ENCODE measurements at places on chromosomes 2 and 18.

DNA sequence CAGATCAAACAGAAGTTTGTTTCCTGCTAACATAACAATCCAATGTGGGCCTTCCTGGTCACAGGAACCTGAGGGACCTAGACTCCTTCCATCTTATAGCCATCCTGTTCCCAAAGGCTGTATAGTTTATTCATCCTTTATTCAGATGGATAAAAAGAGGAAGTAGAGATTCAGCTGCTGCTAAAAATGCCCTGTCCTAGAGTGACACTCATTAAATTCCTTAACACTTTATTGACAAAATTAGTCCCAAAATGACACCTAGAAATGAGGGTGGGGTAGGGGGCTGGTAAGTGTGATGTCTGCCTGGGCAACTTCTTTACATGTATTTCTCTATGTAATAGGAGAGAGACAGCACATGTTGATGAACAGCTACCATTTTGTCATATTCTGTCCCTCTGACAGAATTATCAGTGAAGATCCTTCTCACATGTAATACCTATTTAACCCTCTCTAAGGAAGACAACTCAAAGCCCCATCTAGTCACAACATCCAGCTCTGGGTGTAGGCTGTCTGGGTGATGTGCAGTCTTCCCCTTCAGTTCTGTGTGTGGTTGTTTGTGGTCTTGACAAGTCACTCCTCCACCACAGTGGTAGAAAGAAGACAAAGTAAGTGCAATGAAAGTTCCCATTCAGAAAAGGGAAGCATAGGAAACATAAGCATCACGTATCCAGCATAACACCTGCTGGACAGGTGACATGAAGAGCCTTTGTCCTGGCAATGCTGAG, 253.9 kb upstream of the CNTNAP5 start:
- no peak for DNase-seq

GRCh38 chr2:151204756-151205155, 56.9 kb downstream of the RBM43 start:
- no peak for DNase-seq

GRCh38 chr2:72572501-72572900, 253.3 kb downstream of the EXOC6B start:
- no peak for DNase-seq

DNA sequence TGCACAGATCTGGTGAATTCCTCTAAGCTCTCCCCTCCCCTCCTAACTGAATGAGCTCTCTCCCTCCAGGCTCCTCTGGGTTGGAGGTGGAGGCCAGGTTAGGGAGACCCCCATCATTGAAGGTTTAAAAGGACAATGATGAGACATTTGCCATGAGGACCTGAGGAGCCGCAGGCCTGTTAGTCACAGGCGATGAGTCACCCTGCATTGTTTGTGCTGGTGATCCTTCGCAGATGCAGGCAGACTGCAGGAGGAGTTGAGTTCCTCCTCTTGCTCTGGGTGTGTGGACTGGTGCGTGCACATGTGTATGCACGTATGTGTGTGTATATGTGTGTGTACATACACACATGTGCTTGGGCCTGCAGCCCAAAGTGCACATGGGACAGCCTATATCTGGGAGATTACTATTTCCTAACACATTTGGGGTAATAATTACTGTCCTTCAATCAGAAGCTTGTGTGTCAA, 42.0 kb downstream of the MCFD2 start:
- DNase-seq: no peak

- no peak for DNase-seq
Measured at GRCh38 chr18:55268628-55269275, 309.5 kb upstream of the CCDC68 start.

DNA sequence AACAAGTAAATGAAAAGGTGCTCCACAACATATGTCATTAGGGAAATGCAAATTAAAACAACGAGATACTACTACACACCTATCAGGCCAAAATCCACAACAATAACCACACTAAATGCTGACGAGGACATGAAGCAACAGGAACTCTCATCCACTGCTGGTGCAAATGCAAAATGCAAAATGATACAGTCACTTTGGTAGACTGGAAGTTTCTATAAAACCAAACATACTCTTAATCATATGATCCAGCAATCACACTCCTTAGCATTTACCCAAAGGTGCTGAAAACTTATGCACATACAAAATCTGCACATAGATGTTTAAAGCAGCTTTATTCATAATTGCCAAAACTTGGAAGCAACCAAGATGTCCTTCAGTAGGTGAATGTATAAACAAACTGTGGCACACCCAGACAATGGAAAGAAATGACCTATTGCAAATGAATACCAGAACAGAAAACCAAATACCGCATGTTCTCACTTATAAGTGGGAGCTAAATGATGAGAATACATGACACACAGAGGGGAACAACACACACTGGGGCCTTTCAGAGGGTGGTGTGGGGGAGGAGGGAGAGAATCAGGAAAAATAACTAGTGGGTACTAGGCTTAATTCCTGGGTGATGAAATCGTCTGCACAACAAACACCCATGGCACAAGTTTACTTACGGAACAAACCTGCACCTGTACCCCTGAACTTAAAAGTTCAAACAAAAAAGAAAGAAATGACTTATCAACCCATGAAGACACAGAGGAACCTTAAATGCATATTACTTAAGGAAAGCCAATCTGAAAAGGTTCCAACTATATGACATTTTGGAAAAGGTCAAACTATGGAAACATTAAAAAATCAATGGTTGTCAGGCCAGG, 80.4 kb downstream of the ASXL2 start:
- no peak for DNase-seq

- no peak for DNase-seq
Measured at GRCh38 chr18:58800582-58800981, 64.1 kb upstream of the ZNF532 start.

DNA sequence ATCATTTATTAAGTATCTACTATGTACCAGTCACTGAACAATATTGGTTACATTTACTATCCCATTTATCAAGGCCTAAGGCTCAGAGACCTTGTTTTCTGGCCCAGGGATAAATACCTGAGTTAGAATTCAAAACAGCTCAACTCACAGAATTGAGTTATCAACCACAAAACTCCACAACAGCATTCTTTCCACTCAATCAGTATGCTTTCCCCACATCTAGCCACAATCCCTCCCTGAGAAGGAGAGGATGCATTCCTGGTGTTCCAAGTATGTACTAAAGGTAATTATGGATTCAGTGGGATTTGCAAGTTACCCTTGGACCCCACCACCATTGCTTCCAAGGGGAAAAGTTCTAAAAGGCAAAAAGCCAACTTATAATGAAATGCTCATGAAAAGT, 104.2 kb upstream of the PID1 start:
- no peak for DNase-seq

DNA sequence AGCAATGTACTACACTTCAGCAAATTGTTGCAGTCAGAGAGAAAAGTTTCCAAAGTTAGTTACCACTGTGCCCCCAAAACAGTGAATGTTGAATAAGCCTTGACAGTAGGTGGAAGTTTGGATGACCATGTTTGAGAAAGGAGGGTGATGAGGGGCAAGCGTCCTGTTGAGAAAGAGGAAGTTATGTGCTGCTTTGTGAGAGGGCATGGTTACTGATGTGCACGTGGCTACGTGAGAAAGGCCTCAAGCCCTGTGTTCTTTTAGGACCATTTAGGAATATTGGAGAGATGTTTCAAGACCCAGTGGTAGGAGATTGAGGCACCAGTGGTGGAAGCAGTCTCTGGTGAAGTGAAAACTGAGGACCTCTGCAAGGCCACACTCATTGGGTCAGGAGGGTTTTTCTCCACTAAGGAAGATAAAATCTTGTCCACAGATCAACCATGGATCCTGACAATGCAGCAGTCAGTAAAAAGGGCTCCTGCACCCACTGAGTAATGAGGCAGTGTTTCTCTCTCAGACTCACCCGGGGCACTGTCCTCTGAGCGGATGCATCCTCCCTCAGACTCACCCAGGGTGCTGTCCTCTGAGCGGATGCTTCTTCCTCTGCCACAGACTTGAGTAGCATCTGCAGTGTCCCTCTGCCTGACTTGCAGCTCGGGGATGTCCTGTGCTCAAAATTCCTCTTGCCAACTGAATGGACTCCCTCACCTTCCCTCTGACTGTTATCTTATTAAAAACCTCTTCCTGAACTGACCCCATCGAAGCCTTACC, 34.7 kb upstream of the ACTR3 start:
- DNase-seq: no peak

DNA sequence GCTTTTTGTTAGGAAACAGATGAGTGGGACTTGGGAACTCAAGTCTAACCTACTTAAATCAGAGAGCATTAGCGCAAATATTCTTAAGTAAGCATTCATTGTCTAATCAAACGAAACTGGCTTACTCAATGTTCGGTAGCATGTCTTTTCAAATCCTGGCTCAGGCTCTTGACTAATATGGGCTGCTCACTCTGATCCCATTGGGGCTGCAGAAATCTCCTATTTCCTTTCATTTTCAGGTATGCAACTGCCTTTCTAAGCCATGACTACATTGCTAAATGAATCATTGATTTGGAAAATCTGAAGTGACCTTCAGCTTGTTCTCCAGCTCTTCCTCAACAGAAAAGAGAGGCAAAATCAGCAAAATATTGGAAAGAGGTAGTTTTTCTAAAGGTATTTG, 2084.4 kb upstream of the PIK3C3 start:
- no peak for DNase-seq

DNA sequence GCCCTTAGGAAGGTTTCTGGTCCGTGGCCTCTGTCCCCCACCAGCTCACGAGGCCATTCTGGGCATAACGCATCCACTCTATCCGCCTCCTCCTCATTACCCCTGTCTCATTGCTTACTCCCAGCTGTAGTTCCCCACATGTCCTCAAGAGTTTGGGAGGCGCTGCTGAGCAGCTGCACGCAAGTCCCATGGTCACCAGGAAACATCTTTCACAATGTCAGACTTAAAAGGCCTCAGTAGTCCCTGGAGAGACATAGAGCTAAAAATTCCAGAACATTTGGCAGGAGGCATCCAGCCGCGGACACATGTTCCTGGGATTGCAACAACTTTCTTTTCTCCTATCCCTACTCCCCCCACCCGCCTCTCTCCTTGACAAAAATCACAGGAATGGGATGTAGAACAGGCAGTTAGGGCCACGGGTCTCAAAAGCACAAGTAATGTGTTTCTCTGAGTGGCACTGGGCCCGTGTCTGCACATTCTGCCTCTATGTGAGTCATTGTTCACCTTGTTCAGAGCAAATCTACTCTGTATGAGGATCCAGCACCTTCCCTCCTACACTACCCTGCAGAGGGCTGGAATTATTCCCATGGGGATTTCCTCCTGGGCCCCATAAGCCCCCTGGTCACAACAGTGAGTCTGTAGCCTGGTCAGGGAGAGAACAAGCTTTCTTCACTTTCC, 8.1 kb downstream of the LBH start:
- peak; percentile 88 for DNase-seq

- no peak for DNase-seq
Measured at GRCh38 chr2:237379636-237380035, 34.3 kb downstream of the COL6A3 start.

DNA sequence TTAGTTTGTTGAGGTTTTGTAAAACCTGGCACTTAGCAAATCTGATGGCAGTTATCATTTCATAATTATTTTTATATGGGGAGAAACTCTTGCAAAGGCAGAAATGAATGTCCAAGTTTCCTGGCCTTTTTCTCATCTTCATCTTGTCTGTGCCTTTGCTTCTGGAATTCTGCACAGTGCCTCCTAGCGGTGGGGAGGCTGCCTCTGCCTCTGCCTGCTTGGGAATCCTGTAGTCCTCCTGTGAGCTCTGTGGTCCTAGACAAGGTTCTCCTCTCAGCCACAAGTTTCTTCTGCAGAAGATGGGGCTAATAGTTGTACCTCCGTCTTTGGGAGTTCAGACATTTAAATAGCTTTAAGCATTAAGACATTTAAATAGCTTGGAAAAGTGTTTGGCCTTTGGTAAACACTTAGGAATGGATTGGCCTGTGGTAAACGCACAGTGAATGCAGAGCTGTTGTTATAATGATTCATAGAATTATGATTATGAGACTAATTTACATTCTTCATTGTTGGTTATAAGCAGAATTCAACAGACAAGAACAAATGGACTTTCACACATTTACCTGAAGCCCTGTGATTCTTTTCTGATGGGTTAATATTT, 101.2 kb downstream of the ZNF236 start:
- no peak for DNase-seq

DNA sequence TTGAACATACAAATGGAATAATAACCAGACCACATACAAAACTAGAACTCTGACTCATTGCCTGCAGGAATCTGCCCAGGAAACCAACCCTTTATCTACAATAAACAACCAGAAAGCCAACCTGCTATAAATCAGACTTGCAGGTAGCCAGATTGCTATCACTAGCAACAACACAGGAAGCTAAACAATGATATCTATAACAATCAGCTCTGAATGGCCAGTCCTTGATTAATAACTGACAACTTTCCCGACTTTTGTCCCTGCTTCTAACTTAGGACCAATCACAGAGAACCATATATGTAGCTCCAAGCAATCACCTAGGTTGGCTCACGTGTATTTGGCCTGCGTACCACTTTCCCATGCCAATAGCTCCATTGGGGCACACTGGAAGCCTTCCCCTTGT, 470.8 kb downstream of the RIT2 start:
- no peak for DNase-seq

DNA sequence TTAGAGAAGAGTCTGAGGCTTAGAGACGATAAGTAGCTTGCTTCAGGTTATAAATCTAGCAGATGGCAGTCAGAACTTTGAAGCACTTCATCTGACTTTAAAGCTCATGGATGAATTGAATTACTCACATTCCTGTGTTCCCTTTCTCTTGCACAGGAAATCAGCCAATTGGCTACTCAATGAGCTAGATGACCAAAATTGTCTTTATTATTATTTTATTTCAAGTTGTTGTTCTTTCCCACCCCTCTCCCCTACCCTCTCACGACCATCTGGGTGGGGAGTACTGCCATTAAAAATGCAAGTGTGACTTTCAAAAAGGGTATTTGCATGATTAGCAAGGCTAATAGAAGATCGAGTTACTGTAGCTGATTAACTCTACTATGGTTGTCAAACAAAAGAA, 491.1 kb downstream of the NR4A2 start:
- no peak for DNase-seq
